ENCODE measurements at places on chromosomes 7 and 10. TPM values are rescaled to one million over a fixed set of nuclear protein-coding genes. Genes with fewer than 3 reads are reported as not detected.

CD36 gene
- 115 TPM for total RNA-seq

VSTM4 gene
- 19.5 TPM for total RNA-seq

HUS1 gene
- 34.5 TPM for total RNA-seq

- H3K27me3 ChIP-seq, result no peaks in the 10 kb centered on the region
- H3K4me1 ChIP-seq, result no peaks in the 10 kb centered on the region
- no peak for DNase-seq
- H3K4me3 ChIP-seq, result no peak overlapping the region
- no peak overlapping the region for H3K27ac ChIP-seq
- peaks cover 29% of the 10 kb centered on the region for H3K36me3 ChIP-seq
These were observed 167.3 kb downstream of the EGFR start for GRCh38 chr7:55185941-55186609.

GRCh38 chr10:6612371-6612770 is 32.3 kb upstream of the PRKCQ start:
- no peak for DNase-seq
- H3K4me1 ChIP-seq, result no peaks in the 10 kb centered on the region
- H3K4me3 ChIP-seq, result no peak overlapping the region
- H3K27me3 ChIP-seq, result no peaks in the 10 kb centered on the region
- H3K36me3 ChIP-seq, result no peaks in the 10 kb centered on the region

GRCh38 chr7:101636822-101637623 is 7.9 kb upstream of the MYL10 start:
- H3K27ac ChIP-seq, result no peak overlapping the region
- no peaks in the 10 kb centered on the region for H3K36me3 ChIP-seq
- DNase-seq, result no peak
- no peak overlapping the region for H3K4me3 ChIP-seq
- H3K4me1 ChIP-seq, result no peaks in the 10 kb centered on the region

DNA sequence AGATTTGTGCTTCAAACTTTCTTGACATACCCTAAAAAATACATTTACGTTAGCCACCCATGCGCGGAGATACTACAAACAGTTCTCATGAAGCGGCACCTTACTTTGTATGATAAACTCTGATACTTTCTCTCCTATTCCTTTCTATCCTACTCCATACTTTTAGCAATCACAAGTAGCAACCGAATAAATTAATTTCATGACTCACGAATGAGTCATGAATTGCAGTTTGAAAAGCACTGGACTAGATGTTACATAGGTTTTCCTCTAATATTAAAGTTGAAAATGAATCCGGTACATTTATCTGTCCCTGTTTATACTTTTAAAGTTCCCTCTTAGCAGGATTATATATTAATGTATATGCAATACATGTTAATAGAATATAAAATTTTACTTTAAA is 67.6 kb downstream of the CUBN start:
- H3K27me3 ChIP-seq, result no peaks in the 10 kb centered on the region
- no peak overlapping the region for H3K27ac ChIP-seq
- no peak overlapping the region for H3K4me3 ChIP-seq

DNA sequence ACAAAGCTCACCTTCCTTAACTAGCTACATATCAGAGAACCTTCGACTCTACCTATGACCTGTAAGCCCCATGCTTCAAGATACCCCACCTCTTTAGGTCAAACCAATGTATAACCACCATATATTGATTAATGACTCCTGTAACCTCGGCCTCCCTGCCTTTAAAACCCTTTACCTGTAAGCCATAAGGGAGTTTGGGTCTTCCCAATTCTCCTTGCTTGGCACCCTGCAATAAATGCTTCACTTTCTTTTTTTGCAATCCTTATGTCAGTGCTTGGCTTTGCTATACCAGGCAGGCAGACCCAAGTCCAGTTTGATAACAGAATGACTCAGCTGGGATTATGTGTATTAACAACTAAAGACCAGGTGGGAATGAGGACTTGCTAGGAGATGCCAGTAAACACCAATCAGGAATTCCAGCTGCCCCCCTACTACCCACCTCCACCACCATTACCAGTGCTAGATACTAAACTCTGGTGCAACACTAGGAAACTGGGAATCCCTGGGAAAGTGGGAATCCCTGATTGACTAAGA is 22.0 kb upstream of the SLC35G1 start:
- H3K27ac ChIP-seq, result no peak overlapping the region
- DNase-seq, result no peak
- H3K4me1 ChIP-seq, result no peaks in the 10 kb centered on the region
- H3K36me3 ChIP-seq, result no peaks in the 10 kb centered on the region
- no peaks in the 10 kb centered on the region for H3K27me3 ChIP-seq

DNA sequence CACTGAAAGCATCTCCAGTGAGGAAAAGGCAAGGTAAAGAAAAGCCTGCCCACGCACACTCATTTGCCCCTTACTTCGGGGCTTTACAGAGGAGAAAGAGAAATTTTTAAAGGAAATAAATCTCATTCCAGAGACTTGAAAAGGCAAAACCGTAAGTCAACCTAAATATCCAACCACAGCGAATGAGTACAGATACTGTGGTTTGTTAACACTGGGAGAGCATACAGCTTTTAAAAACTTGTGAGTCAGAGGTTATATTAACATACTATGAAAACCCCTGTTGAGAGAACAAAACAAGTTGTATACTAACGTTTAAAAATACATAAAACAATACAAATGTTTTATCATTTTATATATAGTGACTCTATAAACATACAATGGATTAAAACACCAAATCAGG is 28.6 kb upstream of the ST7 start:
- no peak for DNase-seq
- no peaks in the 10 kb centered on the region for H3K4me1 ChIP-seq
- no peak overlapping the region for H3K4me3 ChIP-seq
- H3K27ac ChIP-seq, result no peak overlapping the region

- H3K27me3 ChIP-seq, result no peaks in the 10 kb centered on the region
- DNase-seq, result no peak
- no peak overlapping the region for H3K4me3 ChIP-seq
- H3K27ac ChIP-seq, result peak overlapping the region; percentile 55
- peaks cover 44% of the 10 kb centered on the region for H3K4me1 ChIP-seq
- no peaks in the 10 kb centered on the region for H3K36me3 ChIP-seq
These were observed 28.8 kb downstream of the TSPAN15 start for GRCh38 chr10:69480068-69480412.

GRCh38 chr7:108282427-108282996 is 152.4 kb upstream of the LAMB4 start:
- DNase-seq, result no peak
- H3K4me3 ChIP-seq, result no peak overlapping the region
- H3K27me3 ChIP-seq, result no peaks in the 10 kb centered on the region

DNA sequence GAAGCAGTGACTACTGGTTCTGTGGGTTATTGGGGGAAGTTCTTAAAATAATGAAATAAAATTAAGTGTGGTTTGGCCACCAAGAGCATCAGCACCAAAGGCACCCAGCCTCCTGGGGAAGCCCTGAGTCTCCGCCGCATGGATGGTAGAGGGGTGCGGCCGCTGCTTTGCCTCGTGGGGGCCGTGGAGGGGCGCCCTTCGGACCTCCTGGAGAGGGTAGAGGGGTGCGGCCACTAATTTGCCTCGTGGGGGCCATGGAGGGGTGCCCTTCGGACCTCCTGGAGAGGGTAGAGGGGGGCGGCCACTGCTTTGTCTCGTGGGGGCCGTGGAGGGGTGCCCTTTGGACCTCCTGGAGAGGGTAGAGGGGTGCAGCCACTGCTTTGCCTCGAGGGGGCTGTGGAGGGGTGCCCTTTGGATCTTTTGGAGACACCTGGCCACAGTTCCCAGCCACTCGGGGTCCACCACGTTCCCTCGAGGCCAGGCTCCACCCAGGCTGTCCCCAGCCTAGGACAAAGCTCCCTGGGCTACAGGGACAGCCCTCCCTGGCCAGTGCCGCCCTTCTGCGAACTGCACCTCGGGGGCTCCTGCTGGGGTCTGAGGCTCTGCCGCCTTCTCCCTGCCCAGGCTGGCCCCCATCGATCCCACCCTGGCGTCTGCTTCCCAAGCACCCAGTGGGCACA is 535.1 kb downstream of the PTPRN2 start:
- H3K36me3 ChIP-seq, result no peaks in the 10 kb centered on the region
- H3K27me3 ChIP-seq, result no peaks in the 10 kb centered on the region

Measured in upper lobe of right lung (tissue), 1 donor.